ENCODE measurements at places on chromosomes 1 and 21.
A peak's percentile ranks its signal among the peaks of the same experiment; 100 is the strongest.

- peak; percentile 9 for DNase-seq
These were observed 1.2 kb downstream of the SH3GLB1 start for GRCh38 chr1:86705665-86705985.

- no peak for DNase-seq
These were observed 6.3 kb downstream of the JMJD4 start for GRCh38 chr1:227728892-227729143.

DNA sequence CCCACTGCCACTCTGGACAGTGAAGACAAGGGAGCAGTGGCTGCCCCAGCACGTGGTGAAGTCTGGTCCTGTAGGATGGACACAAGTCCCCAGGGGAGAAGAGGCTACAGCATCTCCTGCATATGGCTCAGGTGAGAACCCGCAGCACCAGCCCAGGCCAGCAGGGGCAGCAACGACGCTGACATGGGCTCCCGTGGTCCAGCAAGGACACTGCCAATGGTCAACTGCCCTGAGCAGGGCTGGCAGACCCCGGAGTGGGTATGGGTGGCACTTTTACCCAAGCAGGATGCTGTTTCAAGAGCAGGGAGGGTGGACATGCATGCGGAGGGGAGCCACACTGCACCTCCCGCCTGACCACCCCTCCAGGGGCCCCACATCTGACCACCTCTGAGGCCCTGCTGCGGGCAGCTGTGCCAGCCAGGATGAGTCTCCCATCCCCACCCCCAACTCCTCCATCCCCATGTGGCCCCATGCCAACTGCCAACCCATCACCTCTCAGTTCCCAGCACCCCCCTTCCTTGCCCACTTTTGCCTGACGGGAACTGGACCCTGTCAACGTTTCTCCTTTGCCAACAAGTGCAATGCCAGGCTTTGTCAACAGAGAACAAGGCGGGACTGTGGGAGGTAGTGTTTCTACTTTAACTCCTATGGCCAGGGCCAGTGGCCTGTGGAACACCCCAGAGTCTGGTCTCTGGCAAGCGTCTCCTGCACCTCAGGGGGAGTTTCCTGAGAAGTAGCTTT, 8.6 kb downstream of the MORN1 start:
- DNase-seq: no peak

DNA sequence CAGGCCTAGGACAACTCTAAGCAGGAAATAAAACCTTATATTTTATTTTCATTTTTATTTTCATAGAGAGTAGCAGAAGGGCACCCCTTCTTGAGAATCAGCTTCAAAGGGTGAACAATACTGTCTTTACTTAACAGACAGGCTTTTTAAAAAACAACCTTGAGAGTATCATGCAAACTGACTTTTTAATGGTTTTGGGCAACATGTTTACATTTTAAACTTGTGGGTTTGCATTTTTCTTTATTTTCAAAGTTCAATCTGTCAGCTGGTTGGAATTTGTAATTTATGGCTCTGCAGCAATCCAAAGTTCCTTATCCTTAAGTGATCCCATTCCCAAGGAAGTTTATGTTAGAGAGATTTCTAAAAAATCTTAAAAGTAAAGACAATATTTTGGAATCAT, 392.3 kb upstream of the ADAMTS5 start:
- no peak for DNase-seq

DNA sequence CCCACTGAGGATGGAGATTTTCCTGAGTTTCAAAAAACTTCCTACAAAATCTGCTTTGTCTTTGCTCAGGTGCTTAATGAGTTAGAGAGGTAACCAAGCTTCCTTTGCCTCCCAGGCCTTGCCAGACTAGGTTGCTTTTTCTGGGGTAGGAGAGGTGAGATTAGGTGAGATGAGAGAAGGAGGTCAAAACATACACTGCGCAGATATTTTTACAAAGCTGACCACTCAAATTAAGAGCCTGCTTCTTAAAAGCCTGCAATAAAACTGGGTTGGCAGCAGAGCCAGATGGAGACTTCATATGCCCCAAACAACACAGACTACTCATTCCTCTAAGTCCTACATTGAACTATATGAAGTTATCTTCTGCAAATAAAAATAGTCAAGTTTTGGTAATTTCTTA, 352.5 kb downstream of the NUF2 start:
- no peak for DNase-seq

DNA sequence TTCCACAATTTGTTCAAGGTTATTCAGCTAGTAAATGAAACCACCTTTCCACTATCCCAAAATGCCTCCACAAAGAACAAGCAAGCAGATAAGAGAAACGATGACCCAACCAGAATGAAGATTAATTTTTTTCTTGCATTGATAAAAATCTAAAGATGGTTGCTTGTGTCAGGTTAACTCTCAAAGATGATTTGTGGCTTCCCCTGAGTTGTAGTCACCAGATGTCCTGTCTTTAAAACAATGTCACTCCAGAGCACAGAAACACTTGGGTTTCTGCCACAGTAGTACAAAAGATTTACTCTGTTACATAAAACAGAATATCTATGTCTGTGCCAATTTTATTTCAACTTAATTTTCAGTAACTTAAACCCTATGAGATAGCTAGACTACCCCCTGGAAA, 11.4 kb upstream of the CCDC17 start:
- no peak for DNase-seq

- DNase-seq: no peak
These were observed 373.7 kb downstream of the SRGAP2C start for GRCh38 chr1:121558514-121558913.

GRCh38 chr1:180236698-180237509, 6.8 kb downstream of the LHX4 start:
- DNase-seq: no peak

- no peak for DNase-seq
These were observed 329.3 kb downstream of the BARHL2 start for GRCh38 chr1:90387805-90388204.

DNA sequence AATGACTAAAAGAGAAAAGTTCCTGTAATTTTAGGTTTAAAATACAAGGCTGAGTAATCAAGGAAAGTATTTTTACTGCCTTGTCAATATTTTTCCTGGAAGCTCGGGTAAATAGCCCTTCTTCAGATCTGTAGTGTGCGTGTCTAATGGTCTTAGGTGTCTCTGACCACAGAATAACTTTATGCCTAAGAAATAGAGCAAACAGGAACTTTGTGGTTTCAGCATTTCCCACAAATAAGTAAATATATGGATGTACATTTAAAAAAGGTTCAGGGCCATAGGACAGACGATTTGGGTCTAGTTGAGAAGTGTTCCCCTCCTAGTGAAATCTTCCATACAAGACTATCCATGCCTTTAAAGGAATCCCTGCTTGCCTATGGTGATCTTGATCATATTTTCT, 107.0 kb downstream of the ZC3H11B start:
- no peak for DNase-seq

- DNase-seq: no peak
These were observed 17.5 kb upstream of the PDIK1L start for GRCh38 chr1:26094076-26094669.

GRCh38 chr1:94039871-94040569, 80.9 kb downstream of the ABCA4 start:
- no peak for DNase-seq

- no peak for DNase-seq
These were observed 50.2 kb upstream of the IVNS1ABP start for GRCh38 chr1:185367218-185367617.

DNA sequence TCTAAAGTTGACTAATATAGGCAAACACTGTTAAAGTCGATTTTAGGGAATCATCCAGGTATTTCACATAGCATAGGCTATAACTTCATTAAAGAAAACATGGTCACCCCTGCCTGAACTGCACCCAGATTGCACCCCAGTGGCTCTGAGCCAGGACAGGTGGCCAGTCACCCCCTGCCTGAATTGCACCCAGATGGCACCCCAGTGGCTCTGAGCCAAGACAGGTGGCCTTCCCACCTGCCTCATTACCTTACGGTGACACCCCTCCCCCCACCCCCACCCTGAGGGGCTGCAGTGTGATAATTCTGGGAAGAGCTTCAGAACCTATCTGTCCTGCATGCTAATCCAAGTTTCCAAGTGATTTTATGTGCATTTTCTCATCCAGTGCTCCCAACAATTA, 78.9 kb downstream of the DSCAM start:
- no peak for DNase-seq

GRCh38 chr1:150512846-150513245, 2.7 kb upstream of the FALEC start:
- no peak for DNase-seq

GRCh38 chr21:43890042-43890441, 25.0 kb downstream of the AGPAT3 start:
- no peak for DNase-seq

GRCh38 chr21:33761441-33762036, 119.2 kb downstream of the ITSN1 start:
- no peak for DNase-seq

DNA sequence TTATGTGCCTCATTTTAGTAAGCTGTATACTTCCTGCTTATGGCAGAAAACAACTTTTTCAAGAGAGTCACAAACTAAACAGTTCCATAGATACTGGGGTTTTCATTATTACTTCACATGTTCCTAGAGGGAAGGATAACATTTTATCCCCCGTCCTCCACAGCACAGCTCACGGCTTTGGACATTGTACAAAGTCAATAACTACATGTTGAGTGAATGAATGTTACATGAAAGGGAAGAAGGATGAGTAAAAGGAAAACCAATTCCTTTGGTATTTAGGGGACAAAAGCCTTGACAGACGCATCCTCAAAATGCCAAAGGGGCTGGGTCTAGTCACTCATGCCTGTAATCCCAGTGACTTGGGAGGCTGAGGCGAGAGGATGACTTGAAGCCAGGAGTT, 14.8 kb downstream of the PI4KB start:
- no peak for DNase-seq

DNA sequence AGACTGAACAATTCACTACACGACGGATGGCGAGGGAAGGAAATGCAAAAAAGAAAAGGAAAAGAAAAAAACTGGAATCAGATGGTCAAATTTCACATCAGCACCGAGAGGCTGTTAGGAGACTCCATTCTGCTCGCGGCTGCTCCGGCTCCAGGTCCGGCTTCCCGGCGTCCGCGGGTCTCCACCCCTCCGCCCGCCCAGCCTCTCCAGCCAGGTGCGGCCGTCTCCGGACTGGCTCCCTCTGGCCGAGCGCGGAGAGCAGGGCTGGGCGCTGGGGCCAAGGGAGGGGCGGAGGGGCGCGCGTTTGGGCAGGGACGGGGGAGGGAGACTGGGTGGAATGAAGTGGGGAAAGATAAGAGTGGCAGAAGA, 332 bp downstream of the KCNJ6 start:
- DNase-seq: no peak

DNA sequence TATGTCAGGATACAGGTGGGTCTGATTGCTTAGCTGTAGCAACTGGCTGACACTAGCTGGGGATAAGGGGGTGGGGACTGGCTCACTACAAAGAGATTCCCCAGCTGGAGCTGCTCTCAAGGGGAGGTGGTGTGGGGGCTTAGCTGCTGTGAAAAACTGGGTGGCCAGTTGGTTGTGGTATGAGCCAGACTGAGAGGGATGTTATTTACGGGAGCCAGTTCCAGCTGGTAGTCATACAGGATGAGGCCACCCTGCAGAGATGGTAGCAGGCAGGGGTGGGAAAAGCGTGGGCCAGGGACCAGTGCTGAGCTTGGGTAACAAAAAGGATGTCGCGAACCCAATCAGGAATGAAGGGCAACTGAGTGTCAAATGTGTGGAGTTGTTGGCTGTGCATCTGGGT, 204.0 kb upstream of the C21orf91 start:
- no peak for DNase-seq

DNA sequence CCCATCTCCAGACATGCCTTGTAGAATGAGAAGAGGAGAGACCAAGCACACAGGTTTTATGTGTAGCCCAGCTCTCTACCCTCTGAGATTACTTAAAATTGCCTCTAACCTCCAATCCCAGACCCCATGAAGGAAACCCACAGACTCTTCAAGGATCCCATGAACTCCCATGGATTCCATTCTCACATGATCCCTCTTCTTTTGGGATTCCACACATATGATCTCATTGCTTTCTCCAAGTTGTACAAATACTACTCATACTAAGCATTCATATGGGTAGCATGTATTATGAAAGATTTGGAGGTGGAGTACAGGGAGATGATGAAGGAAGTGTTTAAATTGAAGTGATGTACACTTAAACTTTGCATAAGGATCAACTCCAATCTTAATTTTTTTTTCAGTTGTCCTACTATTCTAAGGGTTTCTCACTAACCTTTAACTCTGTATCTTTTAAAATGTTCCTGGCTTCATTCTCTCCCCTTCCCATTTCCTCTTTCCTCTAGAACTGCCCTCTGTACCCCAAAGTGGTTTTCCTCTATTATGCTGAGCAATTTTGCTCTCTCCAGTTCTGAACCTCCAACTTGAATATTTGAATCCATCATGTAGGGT, 41.6 kb downstream of the MFSD2A start:
- DNase-seq: no peak

DNA sequence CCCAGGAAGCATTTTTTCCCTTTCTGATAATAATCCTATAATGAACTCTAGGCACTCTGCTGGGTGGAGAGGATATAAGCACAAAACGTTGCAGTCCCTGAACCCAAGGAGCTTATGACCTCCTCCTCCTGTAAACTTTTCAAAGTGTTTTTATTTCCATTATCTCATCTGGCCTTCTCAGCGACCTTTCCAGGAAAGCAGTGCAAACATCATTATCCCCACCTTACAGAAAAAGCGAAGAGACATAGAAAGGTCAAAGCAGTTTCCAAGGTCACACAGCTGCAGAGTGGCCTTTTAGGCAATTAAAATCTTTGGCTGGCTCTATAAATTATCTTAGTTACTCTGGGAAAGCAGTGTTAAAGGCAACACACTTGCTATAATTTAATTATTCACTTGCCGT, 63.8 kb downstream of the OLFML3 start:
- DNase-seq: no peak

DNA sequence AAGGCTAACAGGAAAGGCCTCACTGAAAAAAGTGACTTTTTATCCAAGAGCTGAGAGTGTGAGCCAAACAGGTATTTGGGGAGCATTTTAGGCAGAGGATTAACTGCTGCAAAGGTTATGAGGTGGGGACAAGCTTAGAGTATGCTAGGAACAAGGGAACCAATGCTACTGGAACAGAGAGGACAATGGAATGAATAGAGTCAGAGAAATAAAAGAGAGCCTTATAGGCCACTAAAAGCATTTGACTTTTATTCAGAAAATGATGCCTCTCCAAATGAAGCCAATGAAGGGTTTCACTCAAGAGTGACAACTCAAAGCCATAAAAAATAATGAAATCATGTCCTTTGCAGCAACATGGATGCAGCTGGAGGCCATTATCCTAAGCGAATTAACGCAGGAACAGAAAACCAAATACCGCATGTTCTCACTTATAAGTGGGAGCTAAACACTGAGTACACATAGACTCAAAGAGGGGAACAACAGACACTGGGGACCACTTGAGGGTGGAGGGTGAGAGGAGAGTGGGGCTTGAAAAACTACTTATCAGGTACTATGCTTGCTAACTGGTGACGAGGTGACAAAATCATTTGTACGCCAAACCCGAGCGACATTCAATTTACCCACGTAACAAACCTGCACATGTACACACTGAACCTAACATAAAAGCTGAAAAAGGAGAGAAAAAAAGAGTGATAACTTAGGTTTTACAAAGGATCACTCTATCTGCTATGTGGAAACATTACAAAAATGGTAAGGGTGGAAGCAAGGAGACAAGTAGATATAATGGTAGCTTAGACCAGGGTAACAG, 11.1 kb downstream of the PTP4A2 start:
- no peak for DNase-seq

- no peak for DNase-seq
These were observed 3.9 kb downstream of the RPS6KC1 start for GRCh38 chr1:213054733-213055591.

GRCh38 chr1:75677443-75677842, 47.1 kb upstream of the ACADM start:
- no peak for DNase-seq

All from central memory CD4-positive, alpha-beta T cell (primary cell).